ENCODE measurements at places on chromosomes 1 and 21.

DNA sequence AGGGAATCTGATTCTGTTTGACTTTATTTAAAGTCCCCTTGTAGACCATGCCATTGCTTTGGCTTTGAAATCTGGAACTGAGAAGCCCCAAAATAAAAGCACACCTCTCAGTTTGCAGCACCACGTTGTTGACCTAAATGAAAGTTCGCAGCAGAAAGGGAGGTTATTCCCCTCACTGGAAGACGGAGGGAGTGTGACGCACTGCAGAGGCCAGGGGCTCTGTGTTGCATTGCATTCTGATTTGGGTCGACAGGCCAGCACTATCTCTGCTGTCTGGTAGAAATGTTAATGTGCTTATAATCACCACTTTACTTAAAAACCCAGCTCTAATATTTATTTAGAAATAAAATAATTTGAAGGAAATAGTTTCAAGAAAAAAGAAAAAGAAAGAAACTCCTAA, 675.2 kb upstream of the NR5A2 start:
- no peak for DNase-seq

DNA sequence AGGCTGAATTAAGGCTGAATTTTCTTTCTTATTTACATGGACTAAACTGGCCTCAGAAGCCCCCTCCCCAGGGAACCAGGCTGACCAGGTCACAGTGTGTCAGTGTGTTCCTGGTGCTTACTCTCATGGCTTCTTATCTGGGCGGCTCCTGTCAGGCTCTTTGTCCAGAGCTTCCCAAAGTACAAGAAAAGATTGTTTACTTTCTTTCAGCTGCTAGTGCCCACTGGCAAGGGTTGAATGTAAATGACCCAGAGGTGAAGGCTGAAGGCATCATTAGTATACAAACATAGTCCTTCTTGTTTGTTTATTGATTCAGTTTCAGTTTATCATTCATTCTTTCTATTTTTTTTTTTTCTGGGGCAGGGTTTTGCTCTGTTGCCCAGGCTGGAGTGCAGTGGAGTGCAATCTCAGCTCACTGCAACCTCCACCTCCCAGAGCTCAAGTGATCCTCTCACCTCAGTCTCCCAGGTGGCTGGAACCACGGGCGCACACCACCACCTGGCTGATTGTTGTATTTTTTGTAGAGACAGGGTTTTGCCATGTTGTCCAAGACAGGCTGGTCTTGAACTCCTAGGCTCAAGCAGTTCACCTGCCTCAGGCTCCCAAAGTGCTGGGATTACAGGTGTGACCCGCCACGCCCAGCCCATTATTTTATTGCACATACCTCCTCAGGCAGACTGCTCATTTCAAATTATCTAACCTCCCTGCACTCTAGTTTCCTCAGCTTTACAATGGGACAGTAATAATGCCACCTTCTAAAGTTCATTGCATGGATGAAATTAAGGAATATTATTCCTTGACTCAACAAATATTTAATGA, 9.8 kb upstream of the KDM4A start:
- no peak for DNase-seq

GRCh38 chr1:11187000-11187399, 2.2 kb upstream of the ANGPTL7 start:
- DNase-seq: no peak

DNA sequence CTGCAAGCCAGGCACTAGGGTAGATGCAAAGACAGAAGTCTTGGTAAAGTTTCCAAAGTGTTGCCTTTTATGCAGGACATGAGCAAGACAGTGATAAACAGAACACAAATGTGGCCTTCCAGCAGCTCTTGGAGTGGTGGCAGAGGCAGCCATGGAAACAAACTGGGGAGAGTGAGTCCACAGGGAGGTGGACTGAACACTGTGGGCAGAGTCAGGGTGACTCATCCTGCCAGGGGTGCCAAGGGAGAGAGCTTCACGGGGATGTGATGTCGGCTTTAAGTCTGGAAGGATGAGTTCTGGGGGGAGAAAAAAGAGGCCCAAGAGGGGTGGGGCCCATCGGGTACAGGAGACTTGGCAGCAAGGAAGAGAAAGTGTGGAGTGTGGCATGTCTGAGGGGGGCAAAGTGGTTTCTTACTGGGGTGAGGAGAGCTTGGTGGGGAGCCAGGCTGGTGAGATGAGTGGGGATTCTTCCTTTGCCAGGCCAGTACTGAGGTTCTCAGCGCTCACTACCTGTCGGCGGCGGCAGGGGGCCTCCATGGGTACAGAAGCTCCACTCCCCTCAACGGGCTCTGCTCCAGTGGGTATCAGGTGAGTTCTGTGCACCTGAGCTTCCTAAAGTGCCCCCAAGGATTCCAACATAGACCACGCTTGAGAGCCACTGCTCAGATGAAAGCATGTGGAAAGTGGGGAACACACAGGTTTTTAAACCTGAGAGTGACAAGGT, 41.8 kb downstream of the KIAA0040 start:
- DNase-seq: no peak

- DNase-seq: no peak
Observed at GRCh38 chr1:8740034-8740449, 77.4 kb downstream of the RERE start.

- no peak for DNase-seq
Observed at GRCh38 chr1:214018386-214019268, 30.9 kb downstream of the PROX1 start.

DNA sequence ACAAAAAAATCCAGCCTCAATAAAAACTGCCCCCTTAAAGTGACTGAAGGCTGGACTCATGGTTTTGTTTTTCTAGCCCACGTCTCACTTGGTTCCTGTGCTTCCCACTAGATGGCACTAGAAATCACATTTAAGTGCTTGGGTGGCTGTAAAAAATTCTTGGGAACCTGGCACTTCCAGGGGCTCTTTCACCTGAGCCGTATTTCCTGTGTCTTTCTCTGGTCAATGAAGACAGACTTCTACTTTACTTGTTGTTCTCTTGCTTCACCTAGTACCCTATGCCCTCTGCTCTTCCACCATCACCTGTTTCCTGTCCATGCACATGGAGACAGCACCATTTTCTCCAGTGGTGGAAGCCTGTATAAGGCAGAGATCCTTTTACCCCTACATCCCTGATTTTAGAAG, 20.0 kb downstream of the METTL13 start:
- DNase-seq: no peak

- DNase-seq: no peak
Observed at GRCh38 chr1:58996341-58997059, 212.7 kb upstream of the JUN start.

- DNase-seq: no peak
Observed at GRCh38 chr1:114369930-114370329, 141.1 kb downstream of the TRIM33 start.

DNA sequence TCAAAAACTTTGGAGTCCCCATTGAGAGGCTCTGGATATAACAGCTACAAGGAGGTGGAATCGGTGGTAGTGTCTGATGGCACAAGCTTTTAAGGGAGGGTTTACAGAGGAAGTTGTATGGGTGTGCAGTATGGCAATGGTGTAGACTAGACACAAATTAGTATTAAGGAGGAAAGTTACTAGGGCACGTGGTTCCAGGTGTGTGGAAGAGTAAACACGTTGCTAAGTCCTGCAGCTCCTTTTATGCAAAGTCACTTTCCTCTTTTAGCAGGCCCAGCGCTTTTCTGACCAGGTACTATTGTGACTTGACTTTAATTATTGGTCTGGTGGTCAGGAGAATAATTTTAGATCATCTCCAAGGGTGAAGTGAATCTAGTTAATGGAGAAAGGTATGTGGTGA, 287.5 kb upstream of the B3GALT2 start:
- DNase-seq: no peak

- DNase-seq: no peak
Observed at GRCh38 chr1:27650539-27651175, 15.7 kb upstream of the FGR start.

GRCh38 chr1:64950284-64950809, 16.0 kb downstream of the JAK1 start:
- no peak for DNase-seq

DNA sequence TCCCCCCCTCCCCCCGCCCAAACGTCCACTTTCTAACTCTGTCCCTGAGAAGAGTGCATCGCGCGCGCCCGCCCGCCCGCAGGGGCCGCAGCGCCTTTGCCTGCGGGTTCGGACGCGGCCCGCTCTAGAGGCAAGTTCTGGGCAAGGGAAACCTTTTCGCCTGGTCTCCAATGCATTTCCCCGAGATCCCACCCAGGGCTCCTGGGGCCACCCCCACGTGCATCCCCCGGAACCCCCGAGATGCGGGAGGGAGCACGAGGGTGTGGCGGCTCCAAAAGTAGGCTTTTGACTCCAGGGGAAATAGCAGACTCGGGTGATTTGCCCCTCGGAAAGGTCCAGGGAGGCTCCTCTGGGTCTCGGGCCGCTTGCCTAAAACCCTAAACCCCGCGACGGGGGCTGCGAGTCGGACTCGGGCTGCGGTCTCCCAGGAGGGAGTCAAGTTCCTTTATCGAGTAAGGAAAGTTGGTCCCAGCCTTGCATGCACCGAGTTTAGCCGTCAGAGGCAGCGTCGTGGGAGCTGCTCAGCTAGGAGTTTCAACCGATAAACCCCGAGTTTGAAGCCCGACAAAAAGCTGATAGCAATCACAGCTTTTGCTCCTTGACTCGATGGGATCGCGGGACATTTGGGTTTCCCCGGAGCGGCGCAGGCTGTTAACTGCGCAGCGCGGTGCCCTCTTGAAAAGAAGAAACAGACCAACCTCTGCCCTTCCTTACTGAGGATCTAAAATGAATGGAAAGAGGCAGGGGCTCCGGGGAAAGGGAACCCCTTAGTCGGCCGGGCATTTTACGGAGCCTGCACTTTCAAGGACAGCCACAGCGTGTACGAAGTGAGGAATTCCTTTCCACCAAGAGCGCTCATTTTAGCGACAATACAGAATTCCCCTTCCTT, 158.1 kb downstream of the RUNX1 start:
- no peak for DNase-seq

GRCh38 chr1:194477908-194478307, 1291.5 kb upstream of the B3GALT2 start:
- DNase-seq: no peak

GRCh38 chr1:180930687-180931086, 18.0 kb downstream of the KIAA1614 start:
- no peak for DNase-seq

DNA sequence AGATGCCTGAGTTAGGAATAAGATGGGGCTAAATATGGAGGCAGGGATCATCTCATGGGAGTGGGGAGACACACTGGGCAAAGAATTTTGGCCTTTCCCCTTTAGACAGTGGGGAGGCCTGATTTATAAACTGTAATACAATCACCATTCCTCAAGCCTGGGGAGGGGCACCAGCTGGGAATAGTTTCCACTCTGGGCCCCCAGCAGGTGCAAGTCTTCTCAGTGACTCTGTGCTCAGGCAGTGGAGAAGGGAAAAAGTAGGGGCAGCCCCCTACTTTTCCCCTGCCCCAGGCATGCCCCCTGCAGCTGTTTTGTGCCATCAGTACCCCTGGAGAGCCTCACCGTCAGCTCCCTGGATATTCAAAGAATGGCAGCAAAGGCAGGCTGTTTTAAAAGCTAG, 19.1 kb downstream of the COA7 start:
- DNase-seq: no peak

GRCh38 chr1:17307946-17308345, at the start of gene PADI4:
Gene PADI4 (plus strand): TSS chr1:17308197. CDS start chr1:17308223, 26 bp downstream.
- no peak for DNase-seq

- peak; percentile 3 for DNase-seq
Observed at GRCh38 chr21:38126666-38127303, 130.0 kb upstream of the KCNJ15 start.

- DNase-seq: no peak
Observed at GRCh38 chr1:31152181-31152795, 86.8 kb upstream of the PUM1 start.

DNA sequence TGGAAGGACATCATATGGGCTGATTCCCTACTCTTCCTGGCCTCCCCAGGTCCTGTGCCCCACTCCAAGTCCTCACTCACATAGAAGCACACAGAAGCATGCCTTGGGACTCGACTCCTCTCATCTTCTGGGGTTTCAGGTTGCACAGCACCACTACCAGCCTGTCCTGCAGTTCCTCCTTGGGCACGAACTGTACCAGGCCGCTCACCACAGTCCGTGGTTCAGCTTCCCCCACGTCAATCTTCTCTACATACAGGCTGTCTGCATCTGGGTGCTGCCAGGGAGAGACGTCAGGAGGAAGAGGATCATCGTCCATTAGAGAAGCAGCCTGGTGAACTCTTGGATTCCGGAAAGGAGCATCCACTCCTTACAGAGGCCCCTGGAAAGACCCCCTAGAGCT, 37.2 kb downstream of the YARS1 start:
- no peak for DNase-seq

GRCh38 chr1:245404952-245405351, 250.2 kb downstream of the KIF26B start:
- no peak for DNase-seq

DNA sequence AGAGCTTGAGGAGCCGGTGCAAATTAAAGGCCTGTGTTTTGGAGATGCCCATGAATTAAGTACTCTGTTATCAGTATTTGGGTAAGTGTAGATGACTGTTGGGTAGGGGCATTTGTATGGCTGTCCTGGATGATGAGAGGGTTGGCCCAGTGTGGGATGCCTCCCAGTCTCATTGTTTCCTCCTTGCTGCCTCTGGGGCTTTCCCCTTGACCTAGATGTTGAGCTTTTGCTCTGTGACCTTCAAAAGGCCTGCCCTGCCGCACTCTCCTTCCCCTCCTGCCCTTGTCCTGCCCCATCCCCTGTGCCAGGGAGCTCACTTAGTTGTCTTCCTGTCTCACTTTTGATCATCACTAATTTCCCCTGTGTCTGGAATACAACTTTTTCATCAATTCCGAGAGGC, 10.0 kb downstream of the GALNT2 start:
- DNase-seq: no peak

Measured in stimulated activated CD4-positive, alpha-beta T cell treated with anti-CD3 and anti-CD28 coated beads, TNF-alpha, amount 100 ng/mL, for 1 hour (primary cell).